ENCODE measurements at places on chromosomes 2 and 18.

GRCh38 chr18:72542984-72543356 is 1.2 kb downstream of the CBLN2 start:
- DNase-seq, result peak; percentile 6

DNA sequence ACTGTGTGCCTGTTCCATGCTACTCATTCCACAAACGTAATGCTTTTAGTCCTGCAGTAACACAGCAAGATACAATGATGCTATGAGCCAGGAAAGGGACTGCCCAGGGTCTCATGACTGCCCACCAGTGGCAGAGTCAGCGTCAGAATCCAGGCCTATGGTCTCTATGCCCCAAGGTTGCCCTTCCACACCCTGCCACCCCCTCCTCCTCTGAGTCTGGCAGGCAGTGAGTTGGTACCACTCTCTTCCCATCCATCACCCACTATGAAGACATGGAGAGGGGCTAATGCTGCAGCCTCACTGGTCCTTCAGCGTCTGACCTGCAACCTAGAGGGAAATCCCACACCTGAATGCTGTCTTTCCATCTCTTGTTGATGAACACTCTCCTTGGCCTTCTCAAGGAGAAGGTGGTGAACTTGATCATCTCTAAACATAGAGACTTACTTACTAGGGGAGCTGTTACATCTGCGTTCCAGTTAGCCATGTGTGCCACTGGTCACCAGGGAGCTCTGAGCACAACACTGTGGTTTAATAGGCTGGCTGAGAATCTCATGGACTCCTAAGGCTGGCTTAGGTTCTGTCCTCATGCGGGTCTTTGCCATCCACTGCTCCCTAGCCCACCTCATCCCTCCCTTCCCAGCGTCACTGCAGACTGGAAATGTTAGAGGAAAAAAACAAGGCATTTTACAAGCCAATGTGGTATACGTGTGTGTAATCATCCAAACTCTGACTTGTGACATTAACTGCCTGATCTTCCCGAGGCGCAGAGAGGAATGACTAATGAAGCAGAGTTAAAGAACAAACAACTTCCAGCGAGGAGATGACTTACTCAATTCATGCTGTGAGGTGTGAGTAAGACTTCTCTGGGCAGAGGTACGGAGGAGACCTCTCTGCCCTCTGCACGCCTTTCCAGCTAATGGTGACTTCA is 28.8 kb downstream of the STEAP3 start:
- no peak for DNase-seq

DNA sequence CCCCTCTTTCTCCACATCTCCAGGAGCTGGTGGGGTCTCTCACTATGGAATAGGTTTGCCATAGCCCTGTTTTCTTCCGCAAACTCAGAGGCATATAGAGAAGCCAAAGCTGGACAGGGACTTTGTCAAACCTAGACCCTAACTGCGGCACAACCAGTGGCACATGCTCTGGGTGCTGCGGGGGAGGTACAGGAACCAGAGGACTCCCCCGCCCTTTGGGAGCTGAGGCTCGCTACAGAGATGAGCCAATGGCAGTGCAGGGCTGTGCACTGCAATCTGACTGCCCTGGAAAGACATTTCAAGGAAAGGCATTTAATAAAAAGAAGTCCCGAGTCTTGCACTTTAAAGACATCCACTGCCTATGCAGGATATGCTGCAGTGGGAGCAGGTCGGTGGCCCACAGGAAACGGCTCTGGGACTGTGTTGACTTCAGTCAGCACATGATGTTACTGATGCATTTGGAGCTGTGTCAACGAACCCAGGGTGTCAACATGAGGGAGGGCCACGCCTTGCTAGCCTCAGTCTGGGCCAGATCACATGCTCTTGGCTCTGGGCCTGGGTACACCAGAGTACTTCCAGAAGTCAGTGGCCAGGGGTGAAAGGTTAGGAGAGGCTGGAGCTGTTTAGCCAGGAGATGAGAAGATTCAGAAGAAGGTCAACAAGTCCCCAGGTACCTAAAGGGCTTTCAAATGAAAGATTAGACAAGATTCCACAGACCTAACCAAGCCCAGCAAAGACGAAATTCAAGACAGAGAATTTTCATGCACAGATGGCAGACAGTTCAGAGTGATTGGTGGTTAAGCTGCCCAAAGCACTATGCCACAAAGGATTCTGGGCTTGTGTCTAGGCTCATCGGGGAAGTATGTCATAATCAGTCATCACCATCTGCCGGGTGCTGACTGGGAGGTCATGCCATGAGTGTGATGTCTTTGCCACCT is 8.2 kb downstream of the SLC35F6 start:
- peak; percentile 13 for DNase-seq

DNA sequence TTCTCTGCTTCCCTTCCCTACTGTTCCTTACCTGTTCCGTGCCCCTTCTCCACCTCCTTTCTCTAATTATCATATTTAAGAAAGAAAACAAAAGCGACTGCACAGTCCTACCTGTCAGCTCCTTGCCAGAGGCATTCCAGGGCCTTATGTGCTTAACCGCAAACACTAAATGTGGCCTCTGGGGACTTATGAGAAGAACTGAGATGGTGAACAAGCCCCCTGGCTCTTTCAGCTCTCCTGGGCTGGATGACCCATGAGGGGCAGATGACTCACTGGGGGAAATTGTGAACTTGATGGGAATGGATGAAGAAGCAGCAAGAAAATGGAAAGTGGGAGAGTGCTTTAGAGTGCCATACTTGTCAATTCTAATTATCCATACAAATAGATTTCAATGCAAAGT is 106.3 kb upstream of the LYPD1 start:
- DNase-seq, result no peak

DNA sequence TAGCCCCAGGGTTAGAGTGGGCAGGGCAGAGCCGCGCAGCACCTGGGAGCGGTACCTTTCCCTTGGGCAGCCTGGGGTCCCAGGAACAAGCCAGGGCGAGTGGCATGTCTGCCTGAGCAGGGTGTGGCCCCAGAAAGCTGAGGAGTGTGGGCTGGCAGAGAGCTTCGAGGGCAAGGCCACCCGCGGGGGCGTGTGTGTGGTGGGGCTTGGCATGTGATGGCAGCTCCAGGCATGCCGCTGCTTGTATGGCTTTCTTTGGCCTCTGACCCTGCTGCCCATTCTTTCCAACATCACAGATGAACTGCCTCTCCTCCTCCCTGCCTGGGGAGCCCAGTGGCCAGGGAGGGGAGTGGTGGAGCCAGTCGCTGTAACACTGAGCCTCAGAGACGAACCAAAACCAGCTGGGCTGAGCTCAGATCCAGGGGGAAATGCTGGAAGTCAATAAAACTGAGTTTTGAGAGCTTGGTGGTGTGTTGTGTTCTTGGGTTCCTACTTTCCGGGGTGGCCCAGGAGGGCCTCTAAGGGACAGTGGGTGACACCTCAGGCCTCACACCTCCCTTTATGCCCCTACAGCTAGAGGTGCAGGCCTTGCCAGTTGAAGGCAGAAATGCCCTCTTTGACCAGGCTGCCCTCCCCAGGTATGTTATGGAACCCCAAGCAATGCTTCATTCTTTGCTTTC is 7.4 kb downstream of the DNAJB2 start:
- no peak for DNase-seq

- DNase-seq, result no peak
Observed at GRCh38 chr2:100568989-100569388, 6.2 kb downstream of the PDCL3 start.

- DNase-seq, result no peak
Observed at GRCh38 chr18:44520981-44521667, 159.6 kb upstream of the SETBP1 start.

GRCh38 chr2:231425291-231425810 is 29.8 kb downstream of the B3GNT7 start:
- no peak for DNase-seq

- DNase-seq, result no peak
Observed at GRCh38 chr2:177796011-177796410, 276.6 kb downstream of the PDE11A start.

- DNase-seq, result peak; percentile 16
Observed at GRCh38 chr18:62784966-62785413, 69.6 kb downstream of the PHLPP1 start.

DNA sequence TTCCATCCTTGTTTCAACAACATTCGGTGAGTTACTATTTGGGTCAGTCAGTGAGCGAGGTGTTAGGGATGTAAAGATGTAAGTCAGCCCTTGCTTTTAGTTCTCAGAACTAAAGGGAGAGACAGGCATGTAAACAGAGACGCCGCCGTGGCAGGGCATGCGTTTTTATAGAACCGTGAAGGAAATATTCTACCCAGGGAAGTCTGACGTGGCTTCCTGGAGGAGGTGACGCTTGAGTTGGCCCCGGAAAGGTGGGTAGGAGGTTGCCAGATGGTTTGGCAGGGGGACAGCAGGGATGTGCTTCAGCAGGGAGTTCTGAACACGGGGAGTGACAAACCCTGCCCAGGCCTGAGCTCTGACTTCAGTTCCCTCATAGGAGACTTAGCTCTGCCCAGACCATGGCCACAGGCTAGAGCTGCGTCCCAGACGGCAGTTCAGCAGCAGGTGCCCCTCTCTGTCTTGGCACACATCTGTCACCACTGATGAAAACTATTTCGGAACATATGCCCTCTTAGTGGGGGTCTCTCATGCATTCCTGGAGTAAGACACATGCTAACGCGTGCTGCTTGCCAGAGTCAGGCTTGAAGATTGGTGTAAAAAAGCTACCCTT is 23.4 kb upstream of the RPL31 start:
- no peak for DNase-seq
